Spinal cord (tissue), 10 donors: ENCODE measurements at places on chromosomes 5 and 9.

DNA sequence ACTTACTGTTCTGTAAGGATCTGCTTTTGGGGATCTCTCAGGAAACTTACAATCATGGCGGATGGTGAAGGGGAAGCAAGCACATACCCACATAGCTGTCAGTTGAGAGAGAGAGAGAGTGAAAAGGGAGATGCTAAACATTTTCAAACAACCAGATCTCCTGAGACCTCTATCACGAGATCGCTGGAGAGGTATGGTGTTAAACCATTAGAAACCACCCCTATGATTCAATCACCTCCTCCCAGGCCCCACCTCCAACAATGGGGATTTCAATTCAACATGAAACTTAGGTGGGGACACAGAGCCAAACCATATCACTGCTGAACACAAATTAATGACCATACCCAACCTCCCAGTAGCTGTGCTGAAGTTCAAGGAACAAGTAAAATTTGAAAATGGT is 48.2 kb upstream of the PRDM9 start:
- DNase-seq: no peak

- no peak for DNase-seq
Observed at GRCh38 chr5:97107318-97107717, 35.1 kb downstream of the LIX1 start.

DNA sequence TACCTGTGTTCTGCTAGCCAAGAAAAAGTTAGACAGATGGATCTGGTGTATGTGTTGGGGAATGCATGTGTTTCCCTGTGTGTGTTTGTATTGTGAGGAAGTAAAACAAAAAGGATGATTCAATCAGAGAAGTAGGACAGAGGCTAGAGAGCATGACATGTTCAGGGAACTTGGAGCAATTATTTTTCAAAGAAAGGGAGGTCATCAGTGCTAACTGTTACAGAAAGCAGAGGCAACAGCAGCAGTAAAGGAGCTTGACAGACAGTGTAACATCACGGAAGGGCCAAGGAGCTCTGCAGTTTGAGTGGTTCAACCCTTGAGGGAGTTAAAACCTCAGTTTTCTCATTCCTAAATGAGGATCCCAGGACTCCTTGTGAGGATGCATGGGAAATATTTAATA is 13.2 kb downstream of the SPINK1 start:
- no peak for DNase-seq

DNA sequence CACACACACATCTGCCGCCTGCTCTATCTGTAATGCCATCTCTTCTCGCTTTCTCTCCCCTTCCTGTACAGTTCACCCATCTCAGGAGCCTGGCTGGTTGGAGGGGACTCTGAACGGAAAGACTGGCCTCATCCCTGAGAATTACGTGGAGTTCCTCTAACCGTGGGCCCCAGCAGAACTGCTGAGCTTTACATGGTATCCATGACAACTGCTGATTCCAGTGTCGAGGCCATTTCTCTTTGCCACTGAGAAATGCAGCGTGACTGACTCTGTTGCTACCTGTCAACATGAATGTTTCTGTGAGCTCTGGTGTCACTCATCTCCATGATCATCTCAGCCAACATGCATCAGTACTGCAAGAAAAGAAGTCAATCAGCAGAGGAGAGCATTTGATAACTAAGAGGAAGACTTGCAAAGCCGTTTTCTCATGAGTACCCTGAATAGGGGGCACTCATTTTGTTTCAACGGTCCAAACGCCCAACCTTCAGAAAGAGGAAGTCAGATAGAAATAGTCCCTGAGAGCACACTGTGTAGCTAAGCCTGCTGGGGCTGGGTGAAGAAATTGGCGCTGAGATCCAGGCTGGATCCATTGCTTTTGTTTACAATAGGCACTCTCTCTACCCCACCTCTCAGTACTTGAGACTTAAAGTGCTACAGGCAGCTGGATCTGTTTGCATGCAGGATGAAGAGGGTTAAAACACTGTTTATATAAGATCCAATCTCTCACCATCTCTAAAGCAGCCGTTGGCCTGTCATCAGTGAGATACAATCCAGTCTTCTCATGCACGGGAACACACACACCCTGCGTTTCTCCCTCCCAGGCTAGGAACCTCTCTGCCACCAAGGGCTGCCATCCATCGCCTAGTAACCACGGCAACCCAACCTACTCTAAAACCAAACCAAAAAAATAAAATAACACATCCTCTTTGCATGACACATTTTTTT is 180.9 kb downstream of the NR3C1 start:
- DNase-seq: no peak

DNA sequence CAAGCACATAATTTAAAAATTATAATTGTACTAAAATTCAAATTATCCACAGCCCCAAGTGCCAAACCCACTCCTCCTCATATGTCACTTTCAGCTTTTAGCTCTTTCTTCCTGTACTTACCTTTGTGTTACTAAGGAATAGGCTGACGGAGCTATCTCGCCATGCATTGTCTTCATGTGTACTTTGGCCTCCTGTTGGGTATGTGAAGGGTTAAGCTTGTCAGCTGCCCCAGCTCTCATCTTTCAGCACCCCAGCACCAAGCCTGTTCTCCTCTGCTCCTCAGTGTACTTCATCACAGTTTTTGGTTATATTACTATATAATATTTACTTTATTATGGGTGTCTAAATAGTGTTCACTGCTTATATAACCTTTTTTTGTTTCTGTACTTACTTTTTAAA is 46.2 kb downstream of the OSTF1 start:
- DNase-seq: no peak

- DNase-seq: no peak
Observed at GRCh38 chr9:6945816-6946215, 188.0 kb downstream of the KDM4C start.

GRCh38 chr5:16137177-16137576 is 42.4 kb downstream of the MARCHF11 start:
- no peak for DNase-seq

GRCh38 chr9:14838701-14839100 is 71.5 kb downstream of the FREM1 start:
- no peak for DNase-seq

DNA sequence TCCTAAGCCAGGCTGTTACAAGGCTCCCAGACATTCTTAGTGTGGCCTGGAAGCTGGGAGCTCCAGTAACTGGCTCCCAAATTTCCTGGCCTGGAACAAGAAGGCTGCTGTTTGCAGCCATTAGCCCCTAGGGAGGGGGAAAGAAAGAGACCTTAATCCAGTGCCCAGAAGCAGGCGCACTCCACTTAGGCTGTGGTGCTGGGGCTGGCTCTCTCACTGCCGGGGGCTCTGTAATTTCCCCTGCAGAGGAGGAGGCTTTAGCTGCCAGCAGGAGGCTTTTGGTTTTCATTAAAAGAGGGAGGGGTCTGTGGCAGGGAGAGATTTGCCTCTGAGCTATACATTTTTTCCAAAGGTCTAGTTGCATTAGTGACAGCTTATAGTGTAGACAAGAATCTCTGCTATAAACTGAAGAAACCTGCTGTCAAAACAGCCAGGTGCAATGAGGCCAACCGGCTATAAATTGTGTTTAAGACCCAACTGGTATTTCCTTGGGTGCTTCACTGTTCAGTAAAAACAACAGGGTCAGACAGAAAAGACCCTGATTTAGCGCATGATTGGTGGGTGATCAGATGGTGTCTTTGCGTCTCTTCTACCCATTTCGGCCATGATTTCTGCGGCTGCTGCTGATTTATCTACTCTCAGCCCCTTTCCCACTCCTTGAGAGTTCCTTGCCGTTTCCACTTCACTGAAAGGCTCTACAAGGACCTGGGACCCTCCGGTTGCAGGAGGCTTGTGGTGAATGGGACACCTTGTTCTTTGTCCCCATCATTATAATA is 254.6 kb downstream of the AOPEP start:
- DNase-seq: no peak

- DNase-seq: peak; percentile 91
Observed at GRCh38 chr9:35907711-35908503, 1.4 kb upstream of the SPAAR start.

DNA sequence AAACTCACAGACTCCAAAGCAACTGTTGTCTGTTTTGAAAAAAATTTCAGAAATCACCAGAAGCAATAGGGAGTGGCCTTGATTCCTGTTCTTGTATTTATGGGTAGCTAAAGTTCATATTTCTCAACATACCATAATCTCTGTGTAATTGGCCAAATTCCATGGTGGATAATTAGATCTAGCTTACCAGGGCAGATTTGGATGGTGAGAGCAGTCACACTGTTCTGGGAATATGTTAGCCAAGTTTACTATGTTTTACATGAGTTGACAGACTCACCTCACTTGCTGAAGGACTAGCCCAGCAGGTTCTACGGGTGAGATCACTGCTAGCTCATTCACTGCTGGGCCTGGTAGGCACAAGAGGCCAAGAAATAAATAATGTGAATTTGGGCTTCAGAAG is 32.7 kb upstream of the CDKN2B start:
- DNase-seq: no peak

GRCh38 chr5:9421884-9422283 is 124.0 kb downstream of the SEMA5A start:
- no peak for DNase-seq

- no peak for DNase-seq
Observed at GRCh38 chr5:110225949-110226348, 500.5 kb downstream of the TMEM232 start.

GRCh38 chr9:110089681-110090370 is 118.1 kb downstream of the C9orf152 start:
- no peak for DNase-seq

DNA sequence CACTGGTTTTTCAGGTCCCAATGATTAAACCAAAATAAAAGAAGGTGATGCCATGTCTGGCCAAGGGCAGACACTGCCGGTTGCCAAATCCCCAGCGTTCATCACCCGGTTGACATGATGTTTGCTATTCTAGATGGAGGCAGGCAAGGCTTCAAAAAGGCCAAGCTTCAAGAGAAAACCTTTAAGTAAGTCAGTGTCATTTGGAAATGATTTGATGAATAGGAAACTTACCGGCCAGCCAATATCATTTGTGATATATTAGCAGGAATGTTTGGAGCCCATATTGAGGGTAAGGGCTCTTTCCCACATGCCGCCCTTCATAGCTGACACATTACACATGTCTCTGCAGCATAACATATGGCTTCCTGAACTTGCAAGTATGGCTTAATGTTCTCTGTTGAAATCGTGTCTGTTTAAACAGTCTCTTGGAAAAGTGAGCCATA is 89.5 kb upstream of the TTC23L start:
- peak; percentile 60 for DNase-seq

DNA sequence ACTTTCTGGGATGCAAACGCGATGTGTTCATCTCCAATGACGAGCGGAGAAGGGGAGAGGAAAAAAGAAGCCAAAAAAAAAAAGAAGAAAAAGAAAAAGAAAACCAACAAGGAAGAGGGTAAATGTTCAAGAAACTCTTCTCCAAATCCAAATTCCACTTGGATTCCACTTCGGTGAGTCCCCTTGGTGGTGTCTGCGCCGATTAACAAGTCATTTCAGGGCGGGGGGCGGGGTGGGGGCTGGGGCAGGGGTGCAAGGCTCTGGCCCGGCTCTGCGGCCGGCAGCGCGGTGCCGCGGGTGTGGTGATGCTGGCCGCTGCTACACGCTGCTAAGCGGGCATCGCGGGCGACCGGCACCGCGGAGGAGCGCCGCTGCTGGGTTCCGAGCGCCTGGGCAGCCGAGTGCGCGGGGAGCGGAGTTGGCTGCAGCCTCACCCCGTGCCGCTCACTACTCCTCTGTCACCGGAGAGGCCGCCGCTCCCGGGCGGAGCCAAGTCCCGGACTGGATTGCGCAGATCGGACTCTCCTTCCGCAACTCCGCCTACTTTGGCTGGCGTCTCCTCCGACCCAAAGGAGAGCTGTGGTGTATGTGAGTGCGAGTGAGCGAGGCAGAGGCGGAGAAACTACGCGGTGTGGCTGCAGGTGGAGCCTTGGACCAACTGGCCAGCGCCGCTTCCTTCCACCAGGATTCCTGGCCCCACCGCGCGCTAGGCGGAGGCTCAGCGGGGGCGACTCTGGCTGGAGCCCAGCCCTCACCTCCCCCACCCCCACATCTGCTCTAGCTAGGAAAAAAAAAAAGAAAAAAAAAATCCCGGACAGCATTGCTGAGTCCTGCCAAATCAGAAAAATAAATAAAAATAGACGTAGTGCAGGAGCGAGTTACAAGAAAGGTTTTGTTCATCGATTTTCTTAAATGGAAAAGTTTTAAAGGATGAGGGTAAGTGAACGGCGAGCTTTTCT is at the start of gene SEMA6A:
Gene SEMA6A, minus strand, starts transcription at position 457 of the 959 bp plus-strand sequence. CDS start 69,879 bp downstream, outside the sequence.
- peak; percentile 92 for DNase-seq

GRCh38 chr5:127839072-127839471 is 135.9 kb downstream of the CCDC192 start:
- no peak for DNase-seq

DNA sequence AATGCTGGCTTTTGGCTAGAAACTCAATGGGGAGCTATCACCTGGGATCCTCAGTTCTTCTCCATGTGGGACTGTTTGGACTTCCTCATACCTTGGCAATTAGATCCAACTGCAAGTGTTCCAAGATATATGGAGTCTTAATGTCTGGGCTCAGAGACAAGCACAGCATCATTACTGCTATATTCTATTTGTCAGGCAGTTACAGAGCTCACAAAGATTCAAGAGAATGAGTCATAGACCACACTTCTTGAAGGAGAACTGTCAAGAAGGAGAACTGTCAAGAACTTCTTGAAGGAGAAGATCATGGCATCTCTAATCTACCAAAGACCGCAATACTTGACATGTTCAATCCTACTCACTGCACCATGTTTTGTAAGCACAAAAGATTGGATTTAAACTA is 106.8 kb upstream of the NREP start:
- no peak for DNase-seq

- DNase-seq: no peak
Observed at GRCh38 chr5:95864944-95865504, 42.5 kb upstream of the GLRX start.

- no peak for DNase-seq
Observed at GRCh38 chr5:57663466-57663865, 180.9 kb upstream of the ACTBL2 start.

DNA sequence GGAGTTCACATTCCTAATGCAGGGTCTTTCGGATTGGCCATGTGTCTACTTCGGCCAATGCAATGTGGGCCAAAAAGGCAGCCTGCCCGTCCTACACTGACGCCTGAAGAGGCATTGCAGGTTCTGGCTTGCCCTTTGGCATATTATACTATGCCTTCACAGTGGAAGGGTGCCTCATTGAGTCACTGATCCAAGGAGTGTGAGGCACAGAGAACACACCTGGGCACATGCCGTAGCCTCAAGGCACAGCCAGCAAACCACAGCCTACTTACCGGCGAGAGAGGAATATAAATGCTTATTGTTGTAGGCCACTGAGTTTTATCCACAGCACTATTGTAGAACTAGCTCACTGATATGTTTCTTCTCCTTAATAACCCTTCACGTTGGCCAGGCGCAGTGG is 409.6 kb downstream of the GADD45G start:
- no peak for DNase-seq

GRCh38 chr9:133791735-133792649 is 53.8 kb upstream of the SARDH start:
- DNase-seq: no peak

GRCh38 chr5:84249918-84250630 is 134.6 kb downstream of the EDIL3 start:
- DNase-seq: no peak

- DNase-seq: no peak
Observed at GRCh38 chr5:17838469-17838868, 204.2 kb downstream of the TAF11L14 start.

- DNase-seq: no peak
Observed at GRCh38 chr5:13913962-13914361, 30.5 kb downstream of the DNAH5 start.

GRCh38 chr9:131580358-131580757 is 35.0 kb downstream of the PRRT1B start:
- DNase-seq: no peak

- no peak for DNase-seq
Observed at GRCh38 chr5:137273511-137273910, 225.6 kb downstream of the SPOCK1 start.
